CD4-positive, alpha-beta T cell treated with Interleukin-6 for 4 hours (primary cell): ENCODE measurements at places on chromosomes 11 and 22.

GRCh38 chr11:3609416-3610265 lies 32.2 kb downstream of the ART5 start:
- peak; percentile 15 for DNase-seq

- no peak for DNase-seq
Measured at GRCh38 chr11:19972651-19973050, 187.6 kb downstream of the DBX1 start.

GRCh38 chr11:5004424-5005274 lies 10.0 kb downstream of the OR51L1 start:
- DNase-seq: no peak

- DNase-seq: no peak
Measured at GRCh38 chr22:29717789-29718188, 2.0 kb upstream of the CABP7 start.

DNA sequence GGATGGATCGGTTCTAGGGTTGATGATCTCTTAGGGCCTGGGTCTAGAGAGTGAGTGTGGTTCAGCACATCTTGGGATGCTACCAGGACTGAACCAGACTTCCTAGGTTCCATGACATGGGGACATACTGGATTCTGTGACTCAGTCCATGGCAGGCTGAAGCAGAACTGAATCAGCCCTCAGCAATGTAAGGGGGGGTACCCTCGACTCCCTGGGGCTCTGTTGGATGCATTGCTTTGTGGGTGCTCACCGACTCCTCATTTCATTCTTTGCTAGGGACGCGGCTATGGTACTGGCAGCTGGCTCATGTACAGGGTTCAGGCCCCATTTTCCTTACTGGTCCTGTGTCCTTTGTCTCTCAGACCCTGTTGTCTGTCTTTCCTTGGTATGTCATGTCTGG lies 733 bp upstream of the GRAMD1B start:
- no peak for DNase-seq

GRCh38 chr11:394858-395655 lies 1.0 kb downstream of the PKP3 start:
- no peak for DNase-seq

GRCh38 chr11:26649884-26650283 lies 72.0 kb downstream of the SLC5A12 start:
- no peak for DNase-seq
